ENCODE measurements at places on chromosomes 13 and 19.

DNA sequence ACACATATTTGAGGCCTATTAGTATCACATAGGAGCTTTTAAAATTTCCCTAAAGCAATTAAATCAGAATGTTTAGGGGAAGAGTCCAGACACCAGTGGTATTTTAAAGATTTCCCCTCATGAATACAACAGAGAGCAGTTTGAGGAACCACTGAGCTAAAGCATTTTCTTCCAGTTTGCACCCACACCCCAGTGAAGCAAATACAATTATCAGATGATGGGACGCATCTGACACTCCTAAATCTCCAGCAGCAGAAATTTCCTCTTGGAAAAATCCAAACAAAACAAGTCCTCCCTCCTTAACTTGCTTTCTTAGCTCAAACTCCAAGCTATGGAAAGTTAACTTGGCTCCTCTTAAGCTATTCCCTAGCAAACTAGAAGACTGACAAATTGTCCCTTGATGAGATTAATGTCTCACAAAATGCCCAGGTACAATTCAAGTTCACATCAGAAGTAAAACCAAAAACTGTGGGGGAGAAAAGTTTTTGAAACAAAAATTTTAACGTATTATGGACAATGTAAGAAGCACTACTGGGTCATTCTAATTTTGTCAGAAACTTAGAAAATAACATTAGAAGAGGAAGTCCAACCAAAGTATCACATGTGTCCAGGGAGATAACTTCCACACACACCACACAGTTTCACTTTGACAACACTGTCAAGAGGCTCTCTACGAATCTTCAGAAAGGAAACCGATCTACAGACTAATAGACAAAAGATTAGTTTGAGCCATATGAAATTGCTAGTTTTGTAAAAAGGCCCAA lies 74.1 kb downstream of the ABCC4 start:
- no peak for DNase-seq

- no peak for DNase-seq
Observed at GRCh38 chr13:79185580-79185979, 220.5 kb downstream of the RBM26 start.

- DNase-seq: no peak
Observed at GRCh38 chr13:112603641-112604225, 15.8 kb upstream of the TUBGCP3 start.

- DNase-seq: no peak
Observed at GRCh38 chr13:75368167-75368566, 113.8 kb downstream of the TBC1D4 start.

DNA sequence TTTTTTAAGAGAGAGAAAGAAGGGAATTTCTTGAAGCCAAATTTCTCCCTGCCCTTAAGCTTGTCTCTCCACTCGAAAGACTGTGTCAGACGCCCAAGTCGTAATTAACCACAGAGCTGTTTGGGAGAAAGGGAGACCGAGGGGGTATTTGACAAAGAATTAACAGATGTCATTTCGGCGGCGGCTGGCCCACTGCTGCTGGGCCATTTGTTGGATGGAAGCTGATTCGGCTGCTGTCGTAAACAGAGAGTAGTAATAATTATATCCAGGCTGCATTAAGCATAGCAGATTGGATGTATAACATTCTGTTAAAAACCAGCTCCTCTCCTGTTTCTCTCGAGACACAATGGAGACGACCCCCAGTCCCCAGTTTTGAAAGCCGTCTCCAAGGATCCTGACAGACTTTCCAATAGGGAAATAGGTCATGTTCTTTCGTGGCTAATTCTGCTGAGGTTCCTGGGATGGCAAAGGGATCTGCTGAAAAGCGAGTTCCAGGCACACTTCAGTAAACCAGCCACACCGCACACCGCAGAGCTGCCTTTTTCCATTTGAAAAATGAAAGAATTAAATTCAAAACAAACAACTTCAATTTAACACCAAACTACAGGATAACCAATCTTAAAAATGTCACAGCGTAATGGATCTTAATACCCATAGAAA lies 71.5 kb downstream of the KCTD15 start:
- DNase-seq: peak; percentile 74

GRCh38 chr13:26037302-26037701 lies 14.5 kb downstream of the SHISA2 start:
- no peak for DNase-seq

DNA sequence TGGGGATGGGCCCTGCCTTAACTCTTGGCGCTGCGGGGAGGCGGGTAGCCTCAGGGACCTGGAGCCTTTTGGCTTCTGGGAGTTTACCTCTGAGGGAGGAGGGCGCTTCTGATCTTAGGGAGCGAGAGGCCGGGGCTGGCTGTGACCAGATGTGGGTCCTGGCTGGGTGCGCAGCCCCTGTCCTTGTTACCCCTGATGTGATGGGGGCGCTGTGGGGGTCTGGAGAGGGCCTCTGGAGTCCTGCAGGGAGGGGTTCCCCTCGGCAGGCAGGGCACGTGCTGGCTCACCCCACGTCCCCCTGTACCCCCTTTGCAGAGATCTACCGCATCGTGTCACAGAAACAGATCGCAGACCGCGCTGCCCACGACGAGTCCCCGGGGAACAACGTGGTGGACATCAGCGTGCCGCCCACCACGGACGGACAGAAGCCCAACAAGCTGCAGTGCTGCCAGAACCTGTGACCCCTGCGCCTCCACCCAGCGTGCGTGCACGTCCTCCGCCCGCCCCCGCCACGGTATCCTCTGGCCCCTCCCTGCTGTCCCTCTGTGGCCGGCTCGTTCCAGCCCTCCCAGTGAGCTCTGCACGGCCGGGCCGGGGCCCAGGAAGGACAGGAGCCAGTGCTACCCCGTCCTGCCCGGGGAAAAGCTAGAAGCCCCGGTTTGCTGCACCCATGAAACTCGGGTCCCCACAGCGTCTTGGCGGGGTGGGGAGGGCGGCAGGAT lies 9.8 kb upstream of the MARCHF2 start:
- no peak for DNase-seq

GRCh38 chr19:18317961-18318800 lies 4.7 kb downstream of the LSM4 start:
- DNase-seq: no peak
